ENCODE measurements at places on chromosomes 7 and 10. TPM values are rescaled to one million over a fixed set of nuclear protein-coding genes. Genes with fewer than 3 reads are reported as not detected.

ACSM6 gene
- not detected for total RNA-seq

SUN3 gene
- not detected for total RNA-seq

TUBAL3 gene
- not detected for total RNA-seq

NXPH1 gene
- total RNA-seq = not detected

All from activated CD8-positive, alpha-beta memory T cell treated with anti-CD3 and anti-CD28 coated beads, Interleukin-2, amount 10 ng/mL, durations not matched to agents 7 days and 5 days (primary cell).